Stimulated activated CD4-positive, alpha-beta T cell treated with anti-CD3 and anti-CD28 coated beads, Interleukin-12 subunit alpha, Interleukin-12 subunit beta, amount 100 ng/mL, for 4 hours (primary cell): ENCODE measurements at places on chromosomes 1 and 21.

DNA sequence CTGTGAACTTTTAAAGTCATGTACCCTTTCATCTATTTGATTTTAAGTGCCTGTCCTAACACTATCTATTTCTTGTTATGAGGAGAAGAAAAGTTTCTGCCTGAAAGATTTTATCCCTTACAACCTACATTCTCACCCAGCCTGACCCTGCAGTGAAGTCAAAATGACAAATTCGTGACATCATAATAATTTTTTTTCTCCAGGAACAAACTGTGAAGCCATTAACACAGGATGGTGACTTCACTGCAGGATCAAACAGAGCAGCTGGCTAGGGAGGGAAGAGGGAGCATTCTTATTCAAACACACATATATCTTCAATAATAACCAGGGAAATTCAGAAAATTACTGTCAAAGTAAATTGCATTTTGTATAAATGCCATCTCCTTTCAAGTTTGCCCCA lies 147.8 kb upstream of the PRMT6 start:
- no peak for DNase-seq

GRCh38 chr1:1939296-1940122 lies 20.4 kb upstream of the TMEM52 start:
- DNase-seq: no peak

DNA sequence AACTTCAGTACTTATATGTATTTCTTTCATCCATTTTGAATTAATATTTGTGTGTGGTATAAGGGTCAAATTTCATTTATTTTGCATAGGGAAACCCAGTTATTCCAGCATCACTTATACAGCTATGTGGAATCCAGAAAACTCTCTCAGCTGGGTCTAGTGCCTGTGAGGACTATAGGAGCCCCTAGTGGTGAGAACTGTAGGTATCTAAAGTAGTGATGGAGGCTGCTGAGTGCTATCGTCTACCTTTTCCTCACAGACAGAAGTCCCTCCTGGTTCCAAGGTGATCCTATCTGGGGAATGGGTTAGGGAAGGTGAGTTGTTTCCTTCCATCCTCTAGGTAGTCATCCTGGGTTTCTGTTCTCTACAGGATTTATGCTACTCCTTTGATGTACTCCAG lies 352.0 kb upstream of the C1orf87 start:
- DNase-seq: no peak

GRCh38 chr1:156901966-156902915 lies 8.7 kb downstream of the PEAR1 start:
- no peak for DNase-seq

GRCh38 chr1:147652306-147652705 lies 18.0 kb downstream of the ACP6 start:
- no peak for DNase-seq

- DNase-seq: no peak
These were observed 110.1 kb downstream of the CSMD2 start for GRCh38 chr1:34054920-34055319.

- no peak for DNase-seq
These were observed 11.2 kb upstream of the ZNF670 start for GRCh38 chr1:247089616-247090375.

DNA sequence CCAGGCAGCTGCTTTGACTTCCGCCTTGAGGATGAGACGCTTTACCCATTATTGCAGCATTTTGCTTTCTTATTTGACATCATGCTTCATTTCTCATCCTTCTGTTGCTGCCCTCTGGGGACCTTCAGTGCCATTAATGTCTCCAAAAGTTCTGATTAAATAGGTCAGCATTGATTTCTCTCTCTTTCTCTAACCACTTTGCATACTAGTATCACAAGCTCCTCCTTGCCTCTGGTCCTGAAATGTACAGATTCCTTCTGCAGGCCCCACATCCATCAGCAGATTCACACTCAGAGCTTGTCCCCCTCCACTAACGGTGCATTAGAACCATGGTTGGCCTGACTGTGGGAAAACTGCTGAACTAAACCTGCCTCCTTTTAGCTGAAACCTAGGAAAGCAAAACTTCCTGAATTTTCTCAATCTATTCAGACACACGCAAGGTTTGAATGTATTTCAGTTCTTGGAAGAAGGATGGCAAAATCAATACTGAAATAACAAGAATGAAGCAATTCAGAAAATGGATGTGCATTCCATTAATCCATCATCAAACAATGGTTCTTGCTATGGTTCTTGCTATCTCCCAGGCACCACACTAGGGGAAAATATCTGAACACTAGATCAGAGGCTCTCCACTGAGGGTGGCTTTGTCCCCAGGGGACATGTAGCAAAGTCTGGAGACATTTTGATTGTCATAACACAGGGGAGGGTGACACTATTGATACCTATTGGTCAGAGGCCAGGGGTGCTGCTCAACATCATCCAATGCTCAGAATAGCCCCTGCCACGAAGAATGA lies 154.5 kb downstream of the PCP4 start:
- no peak for DNase-seq

- DNase-seq: no peak
These were observed 790.4 kb downstream of the NCAM2 start for GRCh38 chr21:21788591-21788990.

- DNase-seq: peak; percentile 50
These were observed at the start of gene CYP2J2 for GRCh38 chr1:59926381-59927123. Gene CYP2J2, minus strand, starts transcription at chr1:59926773. Its CDS starts 27 bp downstream, at chr1:59926746.

GRCh38 chr1:157189096-157189495 lies 50.9 kb upstream of the ETV3 start:
- DNase-seq: no peak

- no peak for DNase-seq
These were observed 14.9 kb downstream of the CSRP1 start for GRCh38 chr1:201491896-201492511.

GRCh38 chr1:6124746-6125365 lies 55.3 kb downstream of the CHD5 start:
- no peak for DNase-seq

DNA sequence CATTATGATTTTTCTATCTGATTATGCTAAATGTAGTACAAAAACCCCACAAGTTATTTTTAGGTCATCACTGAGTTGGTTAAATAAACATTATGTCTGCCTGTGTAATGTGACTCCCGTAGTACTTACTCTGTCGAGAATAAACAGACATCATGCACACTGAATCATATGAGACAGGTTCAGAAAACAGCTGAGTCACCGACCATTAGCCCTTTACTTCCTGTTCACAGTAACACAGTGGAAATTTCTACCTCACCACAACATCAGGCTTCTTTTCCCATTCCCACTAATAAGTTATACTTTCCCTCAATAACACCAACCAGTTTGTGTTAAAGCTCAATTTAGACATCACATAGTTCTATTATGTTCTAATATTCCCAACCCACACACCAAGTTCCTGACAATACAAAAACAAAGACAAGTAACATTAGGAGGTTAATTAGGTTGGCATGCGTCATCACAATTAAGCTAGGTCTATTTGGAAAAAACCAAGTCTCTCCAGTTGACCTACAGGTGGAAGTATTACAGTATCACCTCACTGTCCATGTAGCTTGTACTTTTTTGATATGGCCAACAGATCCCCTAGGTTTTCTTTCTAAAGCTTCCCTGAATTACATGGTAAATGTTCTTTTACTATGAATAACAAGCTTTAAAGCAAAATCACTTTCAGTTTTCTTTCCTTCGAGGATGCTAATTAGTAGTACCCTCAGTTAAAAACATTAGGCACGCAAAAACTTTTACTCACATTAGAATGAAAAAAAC lies 154.2 kb downstream of the EIF4G3 start:
- no peak for DNase-seq
